ENCODE measurements at places on chromosomes 3 and 15. TPM values are rescaled to one million over a fixed set of nuclear protein-coding genes. Genes with fewer than 3 reads are reported as not detected.

DNA sequence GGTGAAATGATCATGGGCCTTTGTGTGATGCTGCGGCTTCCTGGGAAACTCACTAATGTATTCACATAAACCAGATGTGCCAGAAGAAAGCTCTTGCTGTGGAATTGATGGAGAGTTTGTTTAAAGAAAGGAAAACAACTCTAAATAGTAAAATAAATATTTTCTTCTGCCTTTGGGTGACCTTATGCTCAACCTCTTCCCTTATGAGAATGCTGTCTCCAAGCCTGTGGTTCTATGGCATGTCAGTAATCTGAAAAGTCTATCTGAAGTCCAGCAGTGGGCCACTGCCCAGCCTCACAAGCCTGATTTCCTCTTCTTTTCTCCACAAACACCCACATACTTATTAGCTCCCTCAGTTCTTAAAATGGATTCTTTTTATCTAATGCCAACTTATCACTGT, 49.9 kb upstream of the PHLDB2 start:
- peak; percentile 35 for DNase-seq

DNA sequence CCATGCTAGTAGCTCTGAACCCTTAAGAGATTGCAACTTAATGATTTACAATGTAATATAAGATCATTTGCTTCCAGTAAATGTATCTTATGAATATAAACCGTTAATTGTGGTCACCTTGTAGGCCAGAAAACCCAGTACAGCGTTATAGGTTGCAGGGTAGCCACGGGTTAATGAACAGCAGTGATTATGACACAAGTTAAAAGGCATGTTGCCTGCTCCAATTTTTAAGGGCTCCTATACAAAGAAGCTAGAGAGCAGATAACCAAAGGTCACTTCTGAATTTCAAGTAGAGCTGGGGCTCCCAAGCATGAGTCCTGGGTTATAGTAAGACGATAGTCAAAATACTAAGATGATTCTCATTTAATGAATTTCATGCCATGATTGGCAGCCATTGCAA, 13.5 kb downstream of the GUCA1C start:
- DNase-seq = no peak

GRCh38 chr15:94749811-94750617, 518.7 kb downstream of the MCTP2 start:
- DNase-seq = no peak

GRCh38 chr3:72604328-72604727, 243.9 kb downstream of the SHQ1 start:
- no peak for DNase-seq

- no peak for DNase-seq
Observed at GRCh38 chr3:48410205-48411040, 19.5 kb downstream of the PLXNB1 start.

- no peak for DNase-seq
Observed at GRCh38 chr3:90180096-90180495, 1072.7 kb downstream of the EPHA3 start.

DNA sequence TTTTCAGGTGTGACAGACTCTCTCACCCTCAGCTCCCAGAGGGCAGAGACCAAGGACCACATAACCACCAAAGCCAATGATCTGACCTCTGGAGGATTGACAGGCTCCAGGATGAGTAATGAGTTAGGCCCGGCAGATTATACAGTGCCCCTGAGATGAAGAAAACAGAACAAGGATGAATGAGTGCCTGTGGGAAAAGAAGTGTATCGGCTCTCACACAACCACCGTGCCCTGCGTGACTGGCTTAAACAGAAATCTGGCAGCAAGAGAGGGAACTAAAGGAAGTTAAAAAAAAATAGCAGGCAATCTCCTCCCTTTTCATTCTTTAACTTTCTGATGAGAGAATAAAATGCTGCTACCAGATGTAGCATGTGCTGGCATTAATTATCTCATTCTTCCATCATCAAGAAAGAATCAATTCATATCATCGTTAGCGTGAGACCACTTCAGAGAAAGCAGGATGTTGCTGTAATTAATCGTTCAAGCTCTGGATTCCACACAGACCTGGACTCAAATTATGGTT, 227.5 kb upstream of the COL8A1 start:
- DNase-seq = peak; percentile 3

GRCh38 chr3:155352900-155353490, 59.5 kb upstream of the STRIT1 start:
- peak; percentile 46 for DNase-seq

DNA sequence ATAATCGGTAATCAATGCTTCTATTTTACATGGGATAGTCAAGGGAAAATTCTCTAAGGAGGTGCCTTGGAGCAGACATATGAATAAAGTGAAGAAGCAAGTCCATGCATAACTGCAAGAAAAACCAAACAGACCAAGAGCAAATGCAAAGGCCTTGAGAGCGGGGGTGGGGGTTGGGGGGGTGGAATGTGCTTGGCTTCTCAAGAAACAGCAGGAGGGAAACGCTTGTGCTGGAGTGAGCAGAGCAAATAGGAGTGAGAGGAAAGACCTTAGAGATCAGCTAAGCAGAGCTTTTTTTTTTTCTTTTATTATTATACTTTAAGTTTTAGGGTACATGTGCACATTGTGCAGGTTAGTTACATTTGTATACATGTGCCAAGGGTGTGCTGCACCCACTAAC, 260.8 kb downstream of the ARPP21 start:
- no peak for DNase-seq

- peak; percentile 98 for DNase-seq
Observed at GRCh38 chr3:15269091-15269989, 63.0 kb downstream of the SH3BP5 start.

DNA sequence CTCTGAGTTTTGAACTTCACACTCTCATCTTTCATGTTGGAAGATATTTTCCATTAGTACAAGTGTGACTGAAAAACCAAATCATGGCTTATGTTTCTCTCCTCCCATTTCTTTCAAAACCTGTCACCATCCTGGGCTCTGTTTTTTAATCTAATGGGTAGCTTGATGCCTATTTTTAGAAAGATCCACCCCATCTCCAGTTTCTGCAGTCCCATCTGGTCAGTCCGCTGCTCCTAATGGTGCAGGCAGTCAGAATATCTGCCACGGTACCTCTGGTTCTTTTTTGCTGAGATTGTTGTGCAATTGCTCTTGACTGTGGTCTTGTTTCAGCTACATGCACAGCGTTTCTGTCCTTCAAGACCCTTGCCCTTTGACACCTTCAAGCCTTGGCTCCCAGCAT, 240.9 kb upstream of the CADM2 start:
- no peak for DNase-seq

DNA sequence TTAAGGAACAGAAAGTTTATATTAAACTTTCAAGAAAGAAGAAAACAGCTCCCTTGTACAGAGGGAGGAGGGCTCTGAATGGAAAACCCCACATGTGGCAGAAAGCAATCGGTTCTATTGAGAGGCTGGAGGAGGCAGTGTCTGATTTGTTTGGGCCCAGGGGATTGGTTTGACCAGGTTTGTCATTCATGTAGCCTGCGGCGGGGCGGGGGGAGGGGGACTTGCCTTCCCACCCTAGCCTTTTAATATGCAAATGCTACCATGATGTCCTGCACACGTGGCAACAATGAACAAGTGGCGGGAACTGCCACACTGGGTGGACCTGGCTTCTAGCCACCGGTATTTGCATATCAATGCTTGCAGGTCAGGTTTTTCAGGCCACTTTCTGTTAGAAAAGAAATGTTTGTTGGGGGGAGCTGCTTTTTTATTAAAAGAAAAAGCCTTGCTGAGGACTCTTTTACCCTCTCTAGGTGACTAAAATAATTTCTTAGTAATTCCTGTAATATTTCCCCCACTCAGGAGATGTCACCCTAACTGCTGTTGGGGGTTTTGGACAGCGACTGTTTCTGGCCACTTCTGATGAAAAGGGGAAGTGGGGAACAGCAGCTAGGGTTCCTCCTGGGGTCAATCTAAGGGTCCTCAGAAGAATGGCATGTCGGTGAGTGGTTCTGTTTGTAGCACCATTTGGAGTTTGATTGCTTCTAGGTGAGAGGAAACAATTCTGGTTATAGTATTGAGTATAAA, 691.2 kb downstream of the TBL1XR1 start:
- no peak for DNase-seq

- DNase-seq = peak; percentile 92
Observed at GRCh38 chr15:57323806-57324589, 52.3 kb upstream of the CGNL1 start.

DNA sequence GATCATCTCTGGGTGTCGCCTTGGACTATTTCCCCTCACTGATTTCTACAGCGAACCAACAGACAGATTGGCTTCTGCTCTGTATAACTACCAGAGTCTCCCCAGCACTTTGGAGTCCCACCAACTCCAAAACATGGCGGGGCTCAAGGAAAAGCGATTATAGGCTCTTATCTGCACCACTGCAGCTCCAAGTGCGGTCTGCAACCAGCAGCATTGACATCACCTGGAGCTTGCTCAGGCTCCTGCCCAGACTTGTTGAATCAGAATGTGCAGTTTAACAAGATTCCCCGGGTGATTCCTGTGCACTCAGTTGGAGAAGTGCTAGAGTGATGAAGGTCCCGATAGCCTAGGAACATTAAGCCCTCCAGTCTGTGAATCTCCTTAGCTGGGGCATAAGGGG, 9.0 kb downstream of the CCK start:
- no peak for DNase-seq

- no peak for DNase-seq
Observed at GRCh38 chr3:31701286-31701685, 168.6 kb downstream of the STT3B start.

DNA sequence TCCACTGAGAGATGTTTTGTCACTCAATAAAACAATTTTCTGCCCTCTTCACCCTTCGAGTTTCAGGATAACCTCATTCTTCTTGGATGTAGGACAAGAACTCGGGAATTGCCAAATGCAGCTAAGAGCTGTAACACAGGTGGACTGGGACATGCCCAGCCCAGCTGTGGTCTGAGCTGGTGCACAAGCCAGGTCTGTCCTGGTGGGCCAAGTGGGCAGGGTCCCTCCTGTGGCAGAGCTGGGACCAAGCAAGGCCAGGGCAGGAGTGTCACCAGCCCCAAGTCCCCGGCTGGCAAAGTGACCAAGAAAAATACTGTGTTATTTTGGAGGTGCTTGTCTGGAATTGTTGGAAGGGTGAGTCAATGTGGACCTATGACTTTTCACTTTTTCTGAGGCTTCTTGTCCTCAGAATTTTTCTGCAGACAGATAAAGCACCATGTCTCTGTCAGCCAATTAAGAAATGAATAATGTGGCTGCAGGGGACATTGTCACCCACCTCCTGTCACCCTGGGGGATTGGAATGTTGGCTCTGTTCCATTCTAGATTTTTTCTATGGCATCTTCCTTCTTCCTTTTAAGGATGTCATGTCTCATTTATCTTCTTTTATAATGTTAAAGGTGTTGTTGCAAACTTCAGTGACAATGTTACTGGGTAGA, 645.2 kb upstream of the EPHA6 start:
- DNase-seq = no peak

DNA sequence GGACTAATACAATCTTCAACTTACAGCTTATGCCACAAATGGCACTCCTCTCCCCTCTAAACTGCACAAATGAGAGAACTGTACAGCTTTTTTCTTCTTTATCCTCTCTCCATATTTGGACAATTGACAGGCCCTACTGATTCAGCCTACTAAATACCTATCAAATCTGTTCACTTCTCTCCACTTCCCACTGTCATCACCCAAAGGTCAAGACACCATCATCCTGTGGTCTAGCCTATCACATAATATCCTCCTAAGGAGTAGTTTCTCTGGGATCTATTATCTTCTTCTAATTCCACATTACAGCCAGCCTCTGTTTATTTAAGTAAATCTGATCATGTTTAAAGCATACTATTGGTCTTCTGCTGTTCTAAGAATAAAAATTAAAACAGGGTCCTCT, 33.0 kb upstream of the SLC12A8 start:
- DNase-seq = no peak

- no peak for DNase-seq
Observed at GRCh38 chr15:83445643-83446042, 1.5 kb upstream of the SH3GL3 start.

- DNase-seq = no peak
Observed at GRCh38 chr15:64774037-64774628, 1.3 kb downstream of the RBPMS2 start.

- DNase-seq = no peak
Observed at GRCh38 chr3:35944926-35945710, 305.8 kb downstream of the ARPP21 start.

- DNase-seq = peak; percentile 8
Observed at GRCh38 chr15:55194256-55194655, 2.5 kb downstream of the RSL24D1 start.

DNA sequence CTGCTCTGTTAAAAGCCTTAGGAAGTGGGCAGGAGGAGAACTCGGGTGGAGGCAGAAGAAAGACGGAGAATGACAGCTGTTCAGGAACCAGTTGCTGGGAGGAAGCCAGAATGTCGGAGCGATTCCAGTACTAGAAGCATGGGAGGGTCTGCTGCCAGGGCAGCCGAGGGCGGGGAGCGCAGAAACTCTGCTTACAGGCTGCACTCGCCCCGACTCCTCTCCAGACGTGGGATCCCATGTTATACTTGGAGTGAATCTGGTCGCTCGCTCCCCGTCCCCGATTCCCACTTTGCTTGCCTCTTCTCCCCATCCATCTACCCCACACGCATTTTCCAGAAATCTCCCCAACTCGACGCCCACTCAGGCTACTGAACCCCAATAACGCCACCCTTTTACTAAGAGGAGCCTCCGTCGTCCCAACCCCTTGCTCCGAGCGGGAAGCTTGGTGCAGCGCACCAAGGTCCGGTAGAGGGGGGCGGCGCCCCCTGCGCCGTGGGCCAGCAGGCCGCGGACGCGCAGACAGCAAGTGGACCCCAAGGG, 665 bp downstream of the GATM start:
- DNase-seq = no peak

- peak; percentile 65 for DNase-seq
Observed at GRCh38 chr3:148042663-148043445, 633.7 kb downstream of the ZIC1 start.

GRCh38 chr15:68295014-68295805, 17.7 kb downstream of the FEM1B start:
- DNase-seq = no peak

DNA sequence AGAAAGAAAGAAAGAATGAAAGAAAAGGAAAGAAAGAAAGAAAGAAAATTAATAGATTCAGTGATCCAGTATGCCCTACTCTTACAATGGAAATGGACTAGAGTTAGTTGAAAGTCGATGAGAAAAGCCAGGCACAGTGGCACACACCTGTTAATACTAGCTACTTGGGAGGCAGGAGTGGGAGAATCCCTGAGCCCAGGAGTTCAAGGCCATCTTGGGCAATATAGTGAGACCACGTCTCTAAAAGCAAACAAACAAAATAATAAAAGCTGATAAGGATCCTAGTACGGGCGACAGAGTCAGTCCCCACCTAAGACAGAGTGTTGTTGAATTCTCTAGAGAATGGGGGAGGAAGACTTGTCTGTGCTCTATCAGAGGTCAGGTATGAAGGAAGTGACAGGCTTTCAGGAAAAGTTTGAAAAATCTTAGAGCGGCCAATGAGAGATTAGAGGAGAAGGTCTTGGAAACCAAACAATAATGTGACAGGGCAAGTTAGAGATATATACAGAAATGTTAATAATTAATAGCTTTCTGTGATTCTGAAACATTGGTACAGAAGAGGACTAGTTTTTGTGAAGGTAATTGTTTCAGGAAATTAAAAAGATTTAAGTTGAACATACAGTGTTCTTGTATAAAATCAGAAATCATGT, 117.9 kb upstream of the PTX3 start:
- DNase-seq = no peak

CRABP1 gene
- not detected for total RNA-seq

IQCF5 gene
- total RNA-seq = not detected

NMNAT3 gene
- not detected for total RNA-seq

TM6SF1 gene
- total RNA-seq = 0.04 TPM

AGBL1 gene
- not detected for total RNA-seq

MRPL47 gene
- 96.8 TPM for total RNA-seq

SAXO2 gene
- 0.58 TPM for total RNA-seq

PIERCE2 gene
- 6.5 TPM for total RNA-seq

BSN gene
- total RNA-seq = 0.04 TPM

CKMT1A gene
- 1.1 TPM for total RNA-seq
